ENCODE measurements at places on chromosomes 2 and 18.

GRCh38 chr2:155021618-155022017 lies 323.1 kb downstream of the KCNJ3 start:
- no peak overlapping the region for H3K4me3 ChIP-seq
- no peak for DNase-seq
- H3K4me1 ChIP-seq: no peaks in the 10 kb centered on the region
- H3K27ac ChIP-seq: no peak overlapping the region

DNA sequence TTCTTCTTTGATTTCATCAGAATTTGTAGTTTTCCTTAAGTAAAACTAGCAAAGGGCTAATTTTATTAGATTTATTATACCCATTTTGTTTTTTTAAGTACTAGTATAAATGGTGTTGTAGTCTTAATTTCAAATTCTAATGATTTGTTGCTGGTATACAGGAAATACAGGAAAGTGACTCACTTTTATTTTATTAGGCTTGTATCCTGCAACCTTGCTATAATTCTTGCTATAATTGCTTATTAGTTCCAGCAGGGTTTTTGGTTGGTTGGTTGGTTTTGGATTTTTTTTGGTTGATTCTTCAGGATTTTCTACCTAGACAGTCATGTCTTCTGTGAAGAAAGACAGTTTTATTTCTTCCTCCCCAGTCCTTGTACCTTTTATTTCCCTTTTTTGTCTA lies 110.6 kb upstream of the IL1R2 start:
- DNase-seq: no peak
- H3K27ac ChIP-seq: no peak overlapping the region
- H3K27me3 ChIP-seq: no peaks in the 10 kb centered on the region

DNA sequence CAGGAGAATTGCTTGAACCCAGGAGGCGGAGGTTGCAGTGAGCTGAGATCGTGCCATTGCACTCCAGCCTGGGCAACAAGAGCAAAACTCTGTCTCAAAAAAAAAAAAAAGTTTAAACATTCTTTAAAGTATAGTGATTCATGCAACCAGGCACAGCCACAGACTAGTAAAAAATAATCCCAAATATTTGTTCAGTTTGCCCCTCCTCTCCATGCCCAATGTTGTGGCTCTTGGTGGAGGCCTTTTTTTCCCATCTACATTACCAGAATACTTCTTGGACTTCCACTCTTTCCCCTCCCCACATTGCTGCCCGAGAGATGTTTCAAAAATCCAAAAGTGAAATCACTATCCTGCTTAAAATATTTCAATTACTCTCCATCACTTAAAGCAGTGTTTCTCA lies 5.1 kb upstream of the MALT1 start:
- peaks cover 2% of the 10 kb centered on the region for H3K27me3 ChIP-seq
- H3K4me1 ChIP-seq: peaks cover 21% of the 10 kb centered on the region
- no peak for DNase-seq
- H3K36me3 ChIP-seq: no peaks in the 10 kb centered on the region
- no peak overlapping the region for H3K4me3 ChIP-seq

GRCh38 chr18:34807106-34807796 lies 97.2 kb downstream of the DTNA start:
- no peak for DNase-seq
- no peaks in the 10 kb centered on the region for H3K36me3 ChIP-seq
- no peak overlapping the region for H3K27ac ChIP-seq
- H3K4me1 ChIP-seq: peaks cover 22% of the 10 kb centered on the region
- peaks cover 2% of the 10 kb centered on the region for H3K27me3 ChIP-seq

Measured in natural killer cell treated with Interleukin-12 subunit alpha and Interleukin-12 subunit beta and Interleukin-15 and Interleukin-18, amount 100 ng/mL, for 72 hours (primary cell).